Stimulated activated naive CD4-positive, alpha-beta T cell (primary cell): ENCODE measurements at places on chromosomes 12 and 14.

DNA sequence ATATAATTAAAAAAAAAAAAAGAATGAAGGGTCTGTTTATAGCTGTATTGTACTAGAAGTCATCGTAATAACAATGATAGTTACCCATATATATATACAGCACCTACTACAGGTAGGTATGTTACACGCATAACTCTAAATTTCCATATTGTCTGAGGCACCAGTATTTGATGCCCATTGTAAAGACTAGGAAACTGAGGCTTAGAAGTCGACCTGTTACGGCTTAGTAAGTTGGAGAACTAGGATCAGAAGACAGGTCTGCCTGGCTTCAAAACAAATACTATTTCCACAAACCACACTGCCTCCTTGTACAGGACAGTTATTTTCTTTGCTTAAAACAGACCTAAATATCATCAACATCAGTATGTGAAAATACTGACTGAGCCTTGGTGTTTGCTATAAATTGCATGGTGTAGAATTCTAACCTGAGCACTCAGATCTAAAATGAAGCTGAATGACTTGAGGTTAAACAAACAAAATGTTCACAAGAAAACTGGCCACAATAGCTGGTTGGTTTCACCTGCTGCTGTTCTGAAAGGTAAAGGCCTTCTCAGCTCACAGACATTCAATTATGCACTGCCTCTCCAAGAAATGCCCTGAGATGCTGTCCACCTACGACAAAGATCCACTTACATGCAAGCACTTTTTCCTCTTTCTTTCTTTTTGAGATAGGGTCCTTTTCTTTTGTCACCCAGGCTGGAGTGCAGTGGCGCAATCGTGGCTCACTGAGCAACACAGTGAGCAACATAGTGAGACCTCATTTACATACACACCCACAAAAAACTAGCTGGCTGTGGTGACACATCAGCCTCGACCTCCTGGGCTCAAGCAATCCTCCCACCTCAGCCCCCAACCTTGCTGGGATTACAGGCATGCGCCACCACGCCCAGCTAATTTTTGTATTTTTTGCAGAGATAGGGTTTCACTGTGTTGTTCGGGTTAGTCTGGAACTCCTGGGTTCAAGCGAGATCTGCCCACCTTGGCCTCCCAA lies 35.7 kb downstream of the SSH1 start:
- no peak for DNase-seq

DNA sequence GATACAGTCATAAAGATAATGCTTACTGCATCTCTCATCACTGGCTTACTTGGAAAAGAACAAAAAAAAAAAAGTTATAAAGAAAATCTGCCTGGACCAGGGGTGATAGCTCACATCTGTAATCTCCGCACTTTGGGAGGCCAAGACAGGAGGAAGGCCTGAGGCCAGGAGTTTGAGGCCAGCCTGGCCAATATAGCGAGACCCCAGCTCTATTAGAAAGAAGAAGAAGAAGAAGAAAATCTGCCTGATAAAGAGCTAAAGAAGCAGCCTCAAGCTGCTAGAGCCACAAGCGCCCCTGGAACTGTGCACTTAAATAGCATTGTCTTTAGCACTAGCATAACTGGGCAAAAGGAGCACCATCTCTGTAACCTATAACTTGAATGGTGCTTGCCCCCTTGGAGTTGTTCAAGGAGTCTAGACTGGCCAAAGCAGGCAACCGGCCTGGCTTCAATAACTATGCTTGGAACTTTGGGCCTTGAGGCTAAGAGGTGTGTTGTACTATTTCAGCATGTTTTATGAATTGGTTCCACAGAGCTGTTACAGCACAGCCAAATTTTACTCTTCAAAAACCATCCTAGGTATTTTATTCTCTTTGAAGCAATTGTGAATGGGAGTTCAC lies 53.2 kb downstream of the SINHCAF start:
- no peak for DNase-seq

DNA sequence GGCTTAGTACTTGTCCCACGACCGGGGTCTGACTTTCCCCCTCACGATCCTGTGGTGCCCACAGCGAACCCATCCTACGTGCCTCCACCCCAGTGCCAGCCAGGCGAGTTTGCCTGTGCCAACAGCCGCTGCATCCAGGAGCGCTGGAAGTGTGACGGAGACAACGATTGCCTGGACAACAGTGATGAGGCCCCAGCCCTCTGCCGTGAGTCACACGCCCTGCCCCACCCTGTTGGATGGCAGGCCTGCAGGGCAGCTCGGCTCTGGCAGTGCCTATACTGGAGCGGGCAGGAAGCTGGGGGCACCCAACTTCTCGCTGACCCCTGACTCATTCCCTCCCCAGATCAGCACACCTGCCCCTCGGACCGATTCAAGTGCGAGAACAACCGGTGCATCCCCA lies 18.3 kb upstream of the LRP1-AS start:
- no peak for DNase-seq

GRCh38 chr12:72295744-72296143 lies 23.6 kb downstream of the TRHDE start:
- DNase-seq, result no peak

DNA sequence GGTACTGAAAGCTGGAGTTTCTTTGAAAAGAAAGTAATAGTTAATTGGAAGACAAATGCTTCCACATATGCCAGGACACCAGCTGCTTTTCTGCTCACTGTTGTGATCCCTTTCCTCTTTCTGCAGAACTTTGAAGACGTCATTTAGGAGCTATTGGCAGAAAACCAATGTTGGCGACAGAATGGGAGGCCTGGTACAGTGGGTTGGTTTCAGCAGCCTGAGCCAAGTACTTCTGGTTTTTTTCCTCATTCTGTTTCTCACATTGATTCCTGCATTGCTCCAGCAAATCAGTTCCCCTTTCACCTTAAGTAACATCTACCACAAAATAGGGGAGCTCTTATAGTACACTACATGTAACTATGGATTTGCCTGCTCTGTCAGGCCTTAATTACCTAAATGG lies 96.9 kb downstream of the FIGNL2 start:
- no peak for DNase-seq

- no peak for DNase-seq
Observed at GRCh38 chr12:14157088-14157747, 175.8 kb upstream of the GRIN2B start.

GRCh38 chr14:100605230-100605629 lies 18.0 kb upstream of the BEGAIN start:
- no peak for DNase-seq

- DNase-seq, result no peak
Observed at GRCh38 chr12:93453633-93454032, 11.9 kb upstream of the UBE2N start.

DNA sequence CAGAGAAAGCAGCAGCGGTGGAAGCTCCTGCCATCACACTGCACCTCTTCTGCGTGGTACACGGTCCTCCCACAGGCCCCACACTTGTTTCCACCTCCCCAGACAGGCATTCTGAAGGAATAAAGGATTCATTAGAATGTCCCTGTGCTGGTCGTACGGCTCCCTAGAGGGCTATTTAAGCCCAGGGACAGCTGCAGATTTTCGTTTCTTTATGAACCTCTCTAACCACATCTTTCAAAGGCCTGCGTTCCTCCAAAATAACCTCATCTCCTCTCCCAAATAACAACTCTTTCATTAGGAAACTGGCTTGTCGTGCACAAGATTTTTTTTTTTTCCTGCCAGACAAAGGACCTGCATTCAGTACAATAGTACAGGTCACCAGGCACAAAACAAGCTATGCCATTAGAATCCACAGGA lies 12.7 kb downstream of the CSRP2 start:
- DNase-seq, result no peak

- DNase-seq, result no peak
Observed at GRCh38 chr12:25034676-25035075, 85.8 kb upstream of the BCAT1 start.

DNA sequence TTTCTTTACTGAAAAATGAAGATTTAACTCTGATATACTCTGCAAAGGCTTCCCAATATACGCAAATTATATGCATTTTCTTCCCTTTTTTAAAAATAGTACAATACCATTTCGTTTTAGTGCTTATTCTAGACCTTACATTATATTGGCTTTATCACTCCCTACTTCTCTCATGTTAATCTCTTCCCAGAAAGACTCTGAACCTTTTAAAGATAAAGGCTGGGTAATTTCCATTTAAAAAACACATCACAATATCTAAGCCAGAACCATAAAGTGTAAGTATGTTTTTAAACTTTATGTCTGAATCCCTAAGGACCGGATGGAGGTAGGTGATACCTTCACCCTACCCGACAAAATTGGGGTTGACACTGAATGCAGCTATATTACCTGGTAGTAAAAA lies 320.8 kb downstream of the DIO2 start:
- no peak for DNase-seq

DNA sequence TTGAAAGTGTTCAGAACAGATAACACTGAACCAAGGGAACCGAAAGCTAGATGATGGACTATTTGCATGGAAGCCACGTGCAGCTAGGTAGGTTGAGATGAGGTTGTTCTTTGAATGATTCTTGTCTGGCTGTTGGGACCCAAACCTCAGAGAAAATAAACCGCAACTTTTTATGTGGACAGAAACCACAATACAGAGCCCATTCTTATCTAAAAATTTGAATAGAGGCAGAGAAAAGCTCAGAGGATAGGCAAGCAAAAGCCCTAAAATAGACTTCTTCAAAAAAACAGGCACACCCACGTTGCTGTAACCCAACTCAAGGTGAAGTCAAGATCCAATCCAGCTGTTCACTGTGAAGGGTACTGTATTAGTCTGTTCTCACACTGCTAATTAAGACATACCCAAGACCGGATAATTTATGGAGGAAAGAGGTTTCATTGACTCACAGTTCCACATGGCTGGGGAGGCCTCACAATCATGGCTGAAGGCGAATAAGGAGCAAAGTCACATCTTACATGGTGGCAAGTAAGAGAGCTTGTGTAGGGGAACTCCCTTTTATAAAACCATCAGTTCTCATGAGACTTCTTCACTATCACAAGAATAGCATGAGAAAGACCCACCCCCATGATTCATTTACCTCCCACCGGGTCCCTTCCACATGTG lies 353.8 kb downstream of the AACS start:
- no peak for DNase-seq

DNA sequence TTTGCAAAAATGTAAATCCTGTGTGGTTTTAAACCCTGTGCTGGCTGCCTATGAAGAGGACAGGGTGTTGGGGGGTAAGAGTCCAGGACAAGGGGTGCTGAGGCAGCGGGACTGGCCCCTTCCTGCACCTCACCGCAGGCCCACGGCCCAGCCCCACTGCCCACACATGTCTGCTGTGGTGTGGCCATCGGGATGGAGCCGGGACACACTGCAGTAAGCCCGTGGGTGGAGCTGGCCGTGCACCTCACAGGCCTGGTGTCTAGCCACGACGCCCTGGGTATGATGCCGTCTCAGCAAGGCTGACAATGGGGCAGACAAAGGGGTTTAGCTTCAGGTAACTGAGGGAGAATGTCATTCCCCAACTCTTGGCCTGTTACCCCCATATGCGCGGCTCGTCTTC lies 19.6 kb downstream of the AMN start:
- no peak for DNase-seq

DNA sequence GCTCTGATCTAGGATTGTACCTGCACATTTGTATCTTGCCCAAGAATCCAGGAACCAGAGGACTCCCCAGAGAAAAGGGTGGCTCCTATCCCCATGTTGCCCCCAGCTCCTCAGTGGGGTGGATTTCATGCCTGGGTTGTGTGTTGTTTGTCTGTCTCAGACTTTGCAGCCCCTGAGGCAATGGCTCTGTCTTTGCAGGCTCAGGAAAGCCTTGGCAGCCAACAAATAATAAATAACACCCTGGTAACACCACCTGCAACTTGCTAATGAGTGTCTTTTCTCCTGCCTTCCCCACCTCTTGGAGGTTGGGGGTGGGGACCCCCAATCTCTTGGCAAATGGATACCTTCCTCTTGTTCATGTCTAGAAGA lies 65.2 kb upstream of the CISTR start:
- no peak for DNase-seq

DNA sequence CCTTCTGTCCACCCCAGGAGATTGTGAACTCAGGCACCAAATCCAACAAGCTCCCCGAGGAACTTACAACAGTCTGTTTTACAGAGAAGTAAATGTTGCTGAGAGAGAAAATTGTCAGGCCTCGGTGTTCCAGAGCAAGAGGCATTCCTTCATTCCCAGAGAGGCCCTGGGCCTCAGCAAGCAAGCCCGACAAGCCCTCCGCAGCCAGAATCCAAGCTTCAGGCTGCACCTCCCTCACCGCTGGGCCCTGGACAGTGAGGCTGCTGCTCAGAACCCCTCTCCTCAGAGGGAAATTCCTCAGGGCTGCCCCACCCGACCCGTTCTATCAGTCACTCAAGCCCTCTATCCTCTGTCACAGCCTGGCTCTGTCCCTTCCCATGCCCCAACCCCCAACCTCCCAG lies 56.4 kb downstream of the ZFP36L1 start:
- no peak for DNase-seq

GRCh38 chr14:61406198-61406597 lies 84.8 kb downstream of the PRKCH start:
- DNase-seq, result no peak

GRCh38 chr12:24767016-24767415 lies 181.9 kb downstream of the BCAT1 start:
- DNase-seq, result no peak

DNA sequence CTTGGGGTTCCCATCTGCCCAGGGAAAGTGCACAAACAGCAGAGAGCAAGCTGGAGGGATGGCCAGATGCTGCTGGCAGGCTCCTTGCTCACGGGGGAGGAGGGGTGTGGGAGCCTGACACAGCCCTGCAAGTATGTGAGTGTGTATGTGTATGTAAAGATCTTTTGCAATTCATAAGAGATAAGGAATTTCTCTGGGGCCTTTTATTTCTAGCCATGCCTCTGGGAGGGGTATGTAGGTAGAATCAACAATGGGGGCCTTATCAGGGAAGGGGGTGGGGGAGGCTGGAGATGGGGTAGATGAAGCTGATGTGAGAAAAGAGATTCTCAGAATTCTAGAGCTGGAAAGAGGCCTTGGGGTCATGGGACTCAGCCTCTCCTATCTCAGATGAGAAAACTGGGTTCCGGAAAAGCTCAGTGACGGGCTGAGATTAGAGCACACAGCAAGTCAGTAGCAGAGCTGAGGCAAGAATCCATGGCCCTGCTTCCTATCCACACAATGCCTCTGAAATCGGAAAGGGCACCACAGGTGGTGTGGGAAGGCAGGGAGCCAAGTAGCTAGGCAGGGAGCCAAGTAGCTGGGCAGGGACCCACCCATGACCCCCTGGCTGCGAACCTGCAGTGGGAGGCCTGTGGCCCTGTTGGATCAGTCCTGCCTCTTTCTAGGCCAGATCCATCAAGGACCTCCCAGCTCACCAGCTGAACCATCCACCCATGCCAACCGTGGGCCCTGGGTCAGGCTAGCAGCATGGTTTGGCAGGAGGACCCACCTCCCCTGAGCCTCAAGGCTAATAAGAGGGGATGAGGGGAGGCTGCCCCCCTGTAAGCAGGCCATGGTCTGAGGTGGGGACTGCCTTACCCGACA lies 54.7 kb downstream of the PLEKHG3 start:
- no peak for DNase-seq

GRCh38 chr14:72178517-72178916 lies 246.3 kb downstream of the RGS6 start:
- no peak for DNase-seq
